Pancreas (tissue), 10 donors: ENCODE measurements at places on chromosomes 3 and 15. TPM values are rescaled to one million over a fixed set of nuclear protein-coding genes. Genes with fewer than 3 reads are reported as not detected.

Gene MLF1
- 1.2 TPM for total RNA-seq

Gene CDHR4
- not detected for total RNA-seq

Gene RLBP1
- total RNA-seq, result not detected

Gene CP
- total RNA-seq, result 11.4 TPM

Gene TLR9
- total RNA-seq, result 0.04 TPM

Gene TRH
- total RNA-seq, result not detected

Gene JAGN1
- 16.3 TPM for total RNA-seq

Gene THRB
- 10.3 TPM for total RNA-seq

Gene FAH
- total RNA-seq, result 11.8 TPM

Gene SCAANT1
- not detected for total RNA-seq

Gene CHRNA7
- 0.76 TPM for total RNA-seq

Gene CORO2B
- total RNA-seq, result 0.56 TPM

GRCh38 chr15:73387507-73388255 lies 18.9 kb upstream of the HCN4 start:
- no peak for DNase-seq

GRCh38 chr3:8338424-8338823 lies 163.2 kb upstream of the LMCD1 start:
- no peak for DNase-seq

- DNase-seq, result no peak
Observed at GRCh38 chr3:20573175-20573574, 387.2 kb upstream of the SGO1 start.

DNA sequence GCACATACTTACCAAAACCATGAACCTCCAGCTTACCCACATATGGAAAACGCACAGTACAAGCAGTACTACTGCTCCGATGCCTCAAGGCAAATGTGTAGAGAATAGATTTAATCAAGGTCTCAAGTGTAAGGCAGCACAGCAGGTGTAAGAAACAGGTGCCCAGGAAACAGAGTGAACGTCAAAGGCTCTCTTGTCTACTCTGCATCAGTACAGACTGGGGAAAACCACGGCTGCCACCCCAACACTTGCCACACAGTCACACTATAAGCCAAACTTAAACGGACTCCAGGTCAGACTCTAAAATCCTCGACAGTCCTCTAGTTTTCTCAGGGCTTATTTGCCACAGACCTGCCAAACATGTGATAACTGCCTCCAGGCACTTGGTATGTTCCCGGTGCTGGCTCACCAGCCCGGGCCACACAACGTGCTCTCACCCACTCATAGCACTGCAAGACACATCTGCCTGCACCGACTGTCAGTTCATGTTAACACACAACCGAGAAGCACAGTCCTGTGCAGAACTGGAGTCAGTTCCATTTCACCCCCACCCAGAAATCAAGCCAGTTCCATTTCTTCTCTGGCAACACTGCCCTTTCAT lies 30.6 kb downstream of the ABCC5 start:
- DNase-seq, result no peak

GRCh38 chr15:73845507-73845906 lies 27.9 kb upstream of the TBC1D21 start:
- no peak for DNase-seq

DNA sequence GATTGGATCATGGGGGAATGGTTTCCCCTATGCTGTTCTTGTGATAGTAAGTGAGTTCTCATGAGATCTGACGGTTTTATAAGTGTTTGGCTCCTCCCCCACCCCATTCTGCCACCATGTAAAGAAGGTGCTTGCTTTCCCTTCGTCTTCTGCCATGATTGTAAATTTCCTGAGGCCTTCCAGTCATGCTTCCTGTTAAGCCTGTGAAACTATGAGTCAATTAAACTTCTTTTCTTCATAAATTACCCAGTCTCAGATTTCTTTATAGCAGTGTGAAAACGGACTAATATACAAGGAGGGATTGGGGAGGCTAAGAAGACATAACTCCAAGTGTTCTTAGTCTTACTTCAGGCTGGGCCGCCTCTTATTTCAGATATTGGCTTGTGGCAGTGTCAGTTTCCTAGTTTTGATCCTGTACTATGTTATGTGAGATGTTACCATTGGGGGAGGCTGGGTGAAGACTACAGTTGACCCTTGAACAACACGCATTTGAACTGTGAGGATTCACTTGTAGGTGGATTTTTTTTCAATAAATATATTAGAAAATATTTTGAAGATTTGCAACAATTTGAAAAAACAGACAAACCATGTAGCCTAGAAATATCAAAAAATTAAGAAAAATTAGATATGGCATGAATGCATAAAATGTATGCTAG lies 44.9 kb downstream of the NMD3 start:
- no peak for DNase-seq

DNA sequence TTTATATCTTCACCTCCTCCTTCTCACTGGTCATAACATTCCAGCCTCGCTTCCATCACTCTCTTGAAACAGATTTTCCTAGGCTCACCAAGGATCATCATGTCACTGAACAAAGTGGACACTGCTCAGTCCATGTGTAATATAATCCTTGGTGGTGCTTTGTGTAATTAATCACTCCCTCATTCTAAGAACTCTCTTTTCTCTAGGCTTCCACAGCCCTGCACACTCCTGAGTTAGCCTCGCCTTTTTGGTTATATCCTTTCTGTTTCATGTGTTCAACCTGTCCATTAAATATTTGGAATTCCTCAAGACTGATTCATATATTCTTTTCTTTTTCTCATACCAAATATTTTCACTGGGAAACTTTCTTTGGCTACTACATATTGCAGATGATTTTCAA lies 440.8 kb downstream of the PYDC2 start:
- no peak for DNase-seq

GRCh38 chr3:9117220-9117619 lies 132.2 kb downstream of the SRGAP3 start:
- no peak for DNase-seq

- DNase-seq, result no peak
Observed at GRCh38 chr15:67033012-67033411, 32.4 kb upstream of the SMAD3 start.

- DNase-seq, result no peak
Observed at GRCh38 chr3:177249203-177249602, 51.9 kb upstream of the TBL1XR1 start.

GRCh38 chr15:92128788-92129187 lies 264.9 kb upstream of the ST8SIA2 start:
- no peak for DNase-seq

DNA sequence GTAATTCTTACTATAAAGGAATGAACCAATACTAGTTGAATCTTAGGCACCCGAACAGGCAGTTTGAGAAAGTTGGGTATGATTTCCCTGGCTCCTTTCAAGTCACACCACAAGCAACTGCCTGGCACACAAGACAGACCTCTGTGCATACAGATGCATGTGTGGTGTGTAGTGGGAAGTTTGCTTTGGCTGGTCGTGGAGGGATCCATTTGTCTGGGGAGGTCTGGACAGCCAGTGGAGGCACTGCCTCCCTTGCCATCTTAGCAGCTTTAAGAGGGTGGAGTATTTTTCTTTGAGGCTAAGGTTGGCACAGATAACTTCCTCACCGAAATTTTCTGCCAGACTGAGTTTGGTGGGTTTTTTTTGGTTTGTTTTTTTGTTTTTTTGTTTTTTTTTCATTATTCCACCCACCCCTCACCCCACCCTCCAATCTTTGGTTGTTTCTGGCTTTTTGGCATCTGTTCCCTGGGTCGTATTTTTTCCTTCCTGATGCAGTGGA lies 97.1 kb downstream of the TMEM212 start:
- no peak for DNase-seq

DNA sequence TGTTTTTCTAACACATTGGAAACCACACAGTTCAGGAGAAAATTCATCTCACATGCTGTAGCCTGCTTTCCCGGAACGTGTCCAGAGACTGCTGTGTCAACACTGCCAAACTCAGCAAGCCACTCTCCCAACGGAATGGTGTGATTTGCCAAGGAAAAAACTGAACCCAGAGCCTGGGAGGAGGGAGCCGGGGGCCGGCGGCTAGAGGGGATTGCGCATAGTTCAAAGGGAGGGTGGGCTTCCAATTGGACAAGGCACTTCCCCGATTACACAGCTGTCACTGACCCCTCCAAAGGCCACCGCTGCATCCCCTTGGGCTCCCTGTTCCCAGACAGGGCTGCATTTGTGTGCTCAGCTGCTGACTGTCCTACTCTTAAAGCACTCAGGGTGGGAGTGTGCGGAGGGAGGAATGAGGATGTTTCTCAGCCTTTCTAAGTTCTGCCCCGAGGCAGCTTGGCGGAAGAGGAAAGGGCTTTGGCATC lies 256.2 kb downstream of the ZNF621 start:
- DNase-seq, result peak; percentile 31

- no peak for DNase-seq
Observed at GRCh38 chr15:34993412-34993811, 5.3 kb upstream of the ZNF770 start.

DNA sequence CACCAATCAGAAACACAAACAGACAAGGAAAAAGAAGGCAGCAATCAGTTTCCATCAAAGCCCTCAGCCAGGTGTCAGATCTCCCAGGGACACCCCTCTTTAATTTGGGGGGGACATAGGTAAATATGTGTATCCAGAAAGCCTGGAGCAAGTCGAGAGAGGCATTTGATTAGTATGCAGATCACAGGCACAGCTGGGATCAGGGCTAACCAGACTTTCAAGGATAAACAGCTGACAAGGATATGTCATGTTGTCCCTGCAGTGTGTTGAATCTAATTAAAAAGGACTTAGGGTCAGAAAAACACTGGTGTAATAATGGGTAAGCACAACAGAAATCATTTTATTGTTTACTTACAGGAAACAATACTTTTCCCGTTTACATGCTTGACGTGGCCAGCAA lies 30.2 kb downstream of the NSMCE3 start:
- no peak for DNase-seq

GRCh38 chr15:92118162-92118935 lies 264.8 kb downstream of the SLCO3A1 start:
- DNase-seq, result no peak

GRCh38 chr3:190585805-190586630 lies 72.1 kb downstream of the IL1RAP start:
- no peak for DNase-seq

GRCh38 chr3:49410846-49411534 lies 786 bp downstream of the RHOA start:
- no peak for DNase-seq

GRCh38 chr15:84973492-84974460 lies 7.9 kb upstream of the PDE8A start:
- no peak for DNase-seq

- DNase-seq, result no peak
Observed at GRCh38 chr3:30760040-30760695, 134.3 kb downstream of the GADL1 start.

DNA sequence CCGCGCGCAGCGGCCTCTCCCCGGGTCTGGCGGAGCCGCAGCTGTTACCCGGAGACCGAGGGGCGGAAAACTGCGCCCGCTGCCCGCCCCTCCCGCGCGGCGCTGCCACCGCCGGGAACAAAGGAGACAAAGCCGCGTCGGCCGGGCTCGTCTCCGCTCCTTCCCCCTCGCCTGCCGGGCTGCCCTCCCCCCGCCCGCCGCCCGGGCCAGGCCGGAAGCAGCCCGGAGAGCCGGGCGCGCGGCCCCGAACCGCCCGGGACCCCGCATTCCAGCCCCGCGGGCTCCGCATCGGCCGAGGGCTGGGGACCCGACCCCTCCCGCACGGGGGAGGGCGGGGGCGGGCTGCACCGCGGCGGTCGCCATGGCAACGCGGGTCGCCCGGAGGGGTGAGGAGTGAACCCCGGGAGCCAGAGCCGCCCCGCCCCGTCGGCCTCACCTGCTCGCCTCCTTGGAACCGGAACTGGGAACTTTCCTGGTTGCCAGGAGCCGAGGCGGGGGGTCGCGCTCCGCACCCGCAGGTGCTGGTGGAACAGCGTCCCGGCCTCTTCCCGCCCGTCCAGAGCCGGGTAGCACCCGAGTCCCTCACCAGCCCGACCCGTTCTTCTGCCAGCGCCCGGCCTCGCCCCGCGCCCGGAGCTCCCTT lies 448 bp downstream of the PLXNB1 start:
- DNase-seq, result peak; percentile 94

- no peak for DNase-seq
Observed at GRCh38 chr3:3778641-3779270, 20.5 kb upstream of the LRRN1 start.

DNA sequence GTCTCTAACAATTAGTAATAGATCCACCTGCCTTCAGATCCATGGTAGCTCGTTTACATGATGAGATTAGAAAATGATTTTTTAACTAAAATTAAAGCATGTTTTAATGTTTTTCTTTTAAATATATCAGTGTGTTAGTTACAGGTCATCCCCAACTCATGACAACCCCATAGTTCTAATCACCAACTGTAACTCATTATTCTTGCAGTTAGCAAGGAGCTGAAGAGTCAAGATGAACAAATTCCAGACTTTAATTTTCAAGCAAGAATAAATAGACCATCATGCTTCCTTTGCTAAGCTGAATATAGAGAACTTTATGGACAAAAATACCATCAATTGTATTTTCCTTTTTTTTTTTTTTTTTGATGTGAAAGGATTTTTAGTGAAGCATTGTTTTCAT lies 101.1 kb downstream of the TOP2B start:
- no peak for DNase-seq

- no peak for DNase-seq
Observed at GRCh38 chr3:20552605-20553275, 366.7 kb upstream of the SGO1 start.

DNA sequence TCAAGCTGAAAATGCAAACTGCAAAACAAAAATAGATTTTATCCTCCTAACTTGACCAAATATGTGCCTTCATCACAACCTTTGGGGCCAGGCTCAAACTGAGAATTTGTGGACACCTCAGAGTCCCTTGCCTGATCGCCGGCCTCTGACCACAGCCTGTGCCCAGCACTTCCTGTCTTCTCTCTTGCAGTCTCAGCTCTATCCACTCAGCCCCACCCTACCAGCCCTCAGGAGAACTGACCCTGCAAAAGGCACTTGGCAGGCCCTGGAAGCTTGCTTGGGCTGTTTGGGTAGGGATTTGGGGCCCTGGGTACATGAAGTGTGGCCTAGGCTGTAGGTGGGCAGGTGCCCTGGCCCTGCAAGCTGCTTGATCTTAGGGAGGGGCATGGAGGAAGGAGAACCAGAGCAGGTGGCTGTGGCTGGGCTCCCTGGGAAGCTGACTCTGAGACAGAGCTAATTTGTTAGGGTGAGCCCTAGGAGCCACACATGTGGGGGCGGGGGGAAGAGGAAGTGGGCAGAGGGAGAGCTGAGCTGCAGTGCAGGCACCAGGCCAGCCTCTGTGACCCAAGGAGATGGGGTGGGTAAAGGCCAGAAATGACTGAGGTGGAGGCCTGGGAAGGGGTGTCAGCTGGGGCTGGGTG lies 8.6 kb downstream of the CLEC3B start:
- DNase-seq, result no peak

DNA sequence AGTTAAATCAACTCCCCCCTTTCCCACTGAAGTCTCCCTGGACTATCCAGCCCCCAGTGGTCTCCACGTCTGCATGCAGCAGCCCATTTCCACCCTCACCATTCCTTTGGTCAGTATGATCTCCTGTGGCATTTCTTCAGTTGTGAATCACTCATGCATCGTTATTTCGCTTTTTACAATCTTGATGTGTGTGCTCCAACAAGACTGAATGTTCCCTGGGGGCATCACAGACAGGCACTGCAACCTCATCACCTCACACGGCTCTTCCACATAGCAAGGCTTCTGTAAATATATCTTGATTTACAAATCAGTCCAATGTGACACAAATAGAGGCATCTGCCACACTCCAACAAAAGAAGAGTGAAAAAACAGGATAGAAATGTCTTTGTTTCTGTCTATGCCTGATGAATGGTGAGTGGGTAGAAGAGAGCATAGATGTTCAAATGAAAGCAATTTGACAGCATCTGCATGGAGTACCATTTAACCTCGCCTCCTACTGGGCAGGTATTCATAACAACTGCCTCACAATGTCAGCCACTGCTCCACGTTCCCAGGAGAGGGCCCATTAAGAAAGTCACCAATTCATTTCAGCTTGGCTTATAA lies 5.2 kb downstream of the HEG1 start:
- DNase-seq, result no peak
